ENCODE measurements at places on chromosomes 6 and 20. TPM values are rescaled to one million over a fixed set of nuclear protein-coding genes. Genes with fewer than 3 reads are reported as not detected.
A peak's percentile ranks its signal among the peaks of the same experiment; 100 is the strongest.

GRCh38 chr6:54191461-54191860, 80.2 kb downstream of the MLIP start:
- H3K4me1 ChIP-seq = no peaks in the 10 kb centered on the region
- no peak overlapping the region for H3K4me3 ChIP-seq
- H3K36me3 ChIP-seq = peaks cover 54% of the 10 kb centered on the region
- DNase-seq = no peak
- H3K27ac ChIP-seq = no peak overlapping the region
- no peaks in the 10 kb centered on the region for H3K27me3 ChIP-seq

DNA sequence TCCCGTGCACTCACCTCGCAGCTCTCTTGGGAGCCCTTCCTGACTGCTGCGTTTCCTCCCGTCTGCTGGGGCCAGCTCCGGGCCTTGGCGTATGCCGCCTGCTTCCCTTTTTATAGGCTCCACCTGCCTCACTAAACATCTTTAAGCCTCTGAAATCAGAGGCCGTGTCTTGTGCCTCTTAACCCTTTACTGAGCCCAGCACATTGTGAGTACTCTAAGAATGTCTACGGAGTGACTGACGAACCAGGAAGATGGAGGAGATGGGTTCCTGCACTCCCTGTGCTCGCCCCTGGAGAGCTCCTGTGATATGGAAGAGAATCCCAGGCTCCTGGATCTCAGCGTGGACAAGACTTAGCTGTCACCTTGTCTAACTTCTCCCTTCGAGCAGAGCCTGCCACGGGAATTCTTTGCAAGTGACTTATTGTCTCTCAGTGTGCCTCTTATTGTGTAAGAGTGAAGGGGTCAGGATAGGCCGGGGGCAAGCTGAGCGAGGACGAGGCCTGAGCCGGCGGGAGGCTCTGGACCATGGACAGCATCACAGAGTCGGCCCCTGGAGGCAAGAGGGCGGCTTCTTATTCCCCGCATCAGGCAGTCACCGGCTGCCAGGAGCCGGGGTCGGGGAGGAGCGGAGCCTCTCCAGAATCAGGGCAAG, 70.9 kb upstream of the CCDC167 start:
- H3K4me3 ChIP-seq = no peak overlapping the region
- no peaks in the 10 kb centered on the region for H3K36me3 ChIP-seq
- no peaks in the 10 kb centered on the region for H3K4me1 ChIP-seq
- H3K27ac ChIP-seq = no peak overlapping the region

- H3K4me3 ChIP-seq = no peak overlapping the region
- peaks cover 30% of the 10 kb centered on the region for H3K4me1 ChIP-seq
- H3K27me3 ChIP-seq = no peaks in the 10 kb centered on the region
- DNase-seq = no peak
- H3K36me3 ChIP-seq = no peaks in the 10 kb centered on the region
These were observed 34.0 kb upstream of the FAM83C start for GRCh38 chr20:35326021-35326739.

DNA sequence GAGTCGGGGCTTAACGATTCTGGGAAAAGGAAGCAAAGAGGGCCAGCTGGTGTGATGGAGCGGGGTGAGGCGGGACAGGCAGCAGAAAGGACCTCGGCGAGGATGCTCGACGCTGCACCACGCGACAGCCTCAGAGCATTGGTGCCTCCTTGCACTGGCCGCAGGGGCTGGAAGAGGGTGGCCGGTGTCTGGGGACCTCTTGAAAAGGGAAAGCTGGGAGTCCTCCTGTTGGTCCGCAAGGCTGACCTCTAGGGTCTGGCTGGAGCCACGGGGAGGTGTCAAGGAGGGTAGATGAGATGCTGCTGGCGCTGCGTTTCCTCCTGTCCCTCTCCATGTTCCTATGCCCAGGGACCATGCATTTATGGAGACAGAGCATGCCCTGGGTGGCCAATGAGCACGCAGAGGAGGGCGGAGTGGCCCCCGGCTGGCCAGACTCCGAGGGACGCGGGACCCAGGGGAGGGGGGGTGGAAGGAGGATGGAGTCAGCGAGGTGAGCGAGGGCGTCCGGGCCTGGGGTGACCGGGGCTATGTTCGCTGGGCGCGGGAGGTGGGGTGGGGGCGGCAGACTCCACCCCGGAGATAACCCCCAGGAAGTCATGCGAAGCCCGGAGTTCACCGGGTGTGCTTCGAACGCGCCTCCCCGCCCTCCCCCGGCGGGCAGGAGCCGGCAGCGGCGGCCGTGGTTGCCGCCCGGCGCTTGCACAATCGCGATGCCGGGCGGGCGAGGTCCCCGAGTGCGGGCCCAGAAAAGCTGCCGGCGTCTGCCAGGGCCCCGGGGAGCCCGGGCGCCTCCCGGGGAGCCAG, at the start of gene CYP24A1:
TSS of gene CYP24A1 (minus strand) at position 334 of the 804 bp plus-strand sequence. CDS start 407 bp downstream, outside the sequence.
- peak within 1 kb of the TSS; percentile 22 for H3K4me3 ChIP-seq
- H3K27ac ChIP-seq = no peak within 1 kb of the TSS
- H3K4me1 ChIP-seq = no peaks in the 10 kb centered on the region
- H3K36me3 ChIP-seq = no peaks in the 10 kb centered on the region
- peaks cover 84% of the 10 kb centered on the region for H3K27me3 ChIP-seq
- no peak for DNase-seq

GRCh38 chr20:40866056-40866455, 162.6 kb upstream of the TOP1 start:
- H3K27ac ChIP-seq = no peak overlapping the region
- H3K36me3 ChIP-seq = no peaks in the 10 kb centered on the region
- H3K27me3 ChIP-seq = no peaks in the 10 kb centered on the region
- H3K4me3 ChIP-seq = no peak overlapping the region

C20orf204 gene
- total RNA-seq = 0.69 TPM
